Dermis lymphatic vessel endothelial cell (primary cell): ENCODE measurements at places on chromosomes 4 and X. TPM values are rescaled to one million over a fixed set of nuclear protein-coding genes. Genes with fewer than 3 reads are reported as not detected.

Gene MTNR1A
- not detected in 2 replicates for total RNA-seq

Gene CCDC110
- total RNA-seq: 0.43 and 0.60 TPM in 2 replicates

Gene XPNPEP2
- not detected in 2 replicates for total RNA-seq

Gene CITED1
- 0.17 and 0.33 TPM in 2 replicates for total RNA-seq

Gene UPF3B
- 2.0 and 2.4 TPM in 2 replicates for total RNA-seq

Gene MAOB
- 0.09 TPM in 1 of 2 replicates, not detected in the other for total RNA-seq

Gene CWH43
- not detected in 2 replicates for total RNA-seq
